Activated naive CD4-positive, alpha-beta T cell treated with anti-CD3 and anti-CD28 coated beads, Interleukin-2, amount 10 ng/mL, durations not matched to agents 7 days and 5 days (primary cell): ENCODE measurements at places on chromosomes 2 and 18.
A peak's percentile ranks its signal among the peaks of the same experiment; 100 is the strongest.

DNA sequence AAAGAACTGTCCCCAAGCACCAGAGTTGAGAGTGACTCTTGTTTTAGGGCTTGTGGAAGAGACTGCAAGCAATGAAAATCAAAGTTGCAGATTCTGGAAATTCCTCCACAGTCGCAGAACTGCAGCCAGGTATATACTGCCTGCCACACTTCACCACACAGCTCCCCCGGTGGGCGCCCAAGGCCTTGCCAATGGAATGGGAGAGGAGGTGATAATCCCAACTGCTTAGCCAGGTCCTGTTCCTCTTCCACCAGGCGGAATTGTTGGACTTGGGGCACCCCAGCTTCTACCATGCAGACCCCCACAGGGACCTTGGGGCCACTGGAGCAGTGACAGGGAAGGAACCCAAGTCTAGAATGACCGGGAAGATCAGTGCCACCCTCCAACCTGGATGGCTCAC is 4.8 kb upstream of the PDIA6 start:
- DNase-seq = no peak

DNA sequence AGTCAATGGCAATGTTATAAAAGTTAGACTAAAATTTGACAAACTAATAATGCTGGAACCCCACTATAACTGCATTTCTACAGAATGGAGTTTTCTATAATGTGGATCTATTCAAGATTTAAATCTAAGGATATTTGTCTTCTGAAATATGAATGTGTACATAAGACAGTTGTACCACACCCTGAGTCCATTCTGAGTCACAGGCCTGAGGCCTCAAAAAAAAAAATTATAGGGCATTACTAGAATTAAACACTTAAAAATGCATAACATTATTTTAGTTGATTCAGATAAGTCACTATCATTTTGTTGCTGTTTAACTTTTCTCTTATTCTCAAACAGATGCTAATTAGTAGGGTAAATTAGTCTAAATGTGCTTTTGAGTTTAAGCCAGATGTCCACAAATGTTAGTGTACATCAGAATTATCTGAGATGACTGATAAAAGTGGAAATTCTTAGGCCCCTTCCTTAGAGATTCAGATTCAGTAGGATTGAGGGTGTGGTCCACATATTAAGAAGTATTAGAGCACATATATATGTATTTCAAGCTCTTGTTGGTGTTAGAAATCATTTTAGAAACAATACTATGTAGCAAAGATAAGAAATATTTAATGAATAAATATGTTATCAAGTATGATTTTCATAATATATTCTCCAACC is 42.4 kb upstream of the COL5A2 start:
- no peak for DNase-seq

DNA sequence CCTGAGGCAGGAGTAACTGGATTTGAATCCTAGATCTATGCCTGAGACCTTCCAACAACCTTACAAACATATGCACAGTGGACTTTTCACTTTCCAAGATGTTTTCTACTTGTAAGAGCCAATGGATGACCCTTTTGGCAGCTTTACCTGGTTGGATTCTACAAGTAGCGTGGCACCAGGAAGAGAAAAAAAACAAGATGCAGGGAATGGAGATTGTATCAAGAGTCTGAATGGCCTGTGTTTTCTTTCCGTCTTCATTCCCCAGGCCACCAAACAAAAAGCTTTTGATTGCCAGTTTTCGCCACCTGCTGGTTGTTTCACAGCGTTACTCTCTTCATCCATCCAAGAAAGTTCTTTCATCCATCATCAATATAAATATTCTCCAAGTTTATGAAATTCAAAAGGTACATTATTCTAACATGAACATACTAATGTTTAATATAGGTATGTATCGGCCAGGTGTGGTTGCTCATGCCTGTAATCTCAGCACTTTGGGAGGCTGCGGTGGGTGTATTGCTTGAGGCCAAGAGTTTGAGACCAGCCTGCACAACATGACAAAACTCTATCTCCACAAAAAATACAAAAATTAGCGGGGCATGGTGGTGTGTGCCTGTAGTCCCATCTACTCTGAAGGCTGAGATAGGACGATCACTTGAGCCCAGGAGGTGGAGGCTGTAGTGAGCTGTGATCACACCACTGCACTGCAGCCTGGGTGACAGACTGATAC is 3.5 kb upstream of the BCL2 start:
- DNase-seq = peak; percentile 70

DNA sequence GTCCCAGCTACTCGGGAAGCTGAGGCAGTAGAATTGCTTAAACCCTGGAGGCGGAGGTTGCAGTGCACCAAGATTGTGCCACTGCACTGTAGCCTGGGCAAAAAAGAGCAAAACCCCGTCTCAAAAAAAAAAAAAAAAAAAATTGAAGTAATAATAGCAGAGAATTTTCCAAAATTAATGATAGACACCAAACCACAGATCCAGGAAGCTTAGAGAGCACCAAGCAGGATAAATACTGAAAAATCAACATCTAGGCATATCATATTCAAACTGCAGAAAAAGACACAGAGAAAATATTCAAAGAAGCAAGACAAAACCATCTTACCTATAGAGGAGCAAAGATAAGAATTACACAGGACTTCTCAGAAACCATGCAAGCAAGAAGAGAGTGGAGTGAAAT is 33.5 kb downstream of the BUB1 start:
- no peak for DNase-seq

DNA sequence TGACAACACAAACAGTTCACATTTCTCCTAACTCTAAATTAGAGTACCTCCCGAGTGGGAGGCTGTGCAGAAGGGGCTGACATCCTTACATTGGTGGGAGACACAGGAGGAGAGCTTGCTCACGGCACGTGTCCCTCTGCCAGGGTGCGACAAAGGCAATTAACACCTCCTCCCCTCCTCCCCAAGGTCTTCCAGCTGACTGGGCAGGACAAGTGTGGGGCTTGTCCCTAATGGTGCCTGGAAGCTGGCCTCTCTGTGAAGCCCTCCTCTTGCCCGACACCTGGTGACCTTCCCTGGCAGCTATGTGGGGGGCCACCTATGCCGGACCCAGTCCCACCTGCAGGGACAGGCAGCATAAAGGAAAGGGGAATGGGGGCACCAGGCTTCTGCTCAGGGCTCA is 57.0 kb downstream of the FAM168B start:
- no peak for DNase-seq

DNA sequence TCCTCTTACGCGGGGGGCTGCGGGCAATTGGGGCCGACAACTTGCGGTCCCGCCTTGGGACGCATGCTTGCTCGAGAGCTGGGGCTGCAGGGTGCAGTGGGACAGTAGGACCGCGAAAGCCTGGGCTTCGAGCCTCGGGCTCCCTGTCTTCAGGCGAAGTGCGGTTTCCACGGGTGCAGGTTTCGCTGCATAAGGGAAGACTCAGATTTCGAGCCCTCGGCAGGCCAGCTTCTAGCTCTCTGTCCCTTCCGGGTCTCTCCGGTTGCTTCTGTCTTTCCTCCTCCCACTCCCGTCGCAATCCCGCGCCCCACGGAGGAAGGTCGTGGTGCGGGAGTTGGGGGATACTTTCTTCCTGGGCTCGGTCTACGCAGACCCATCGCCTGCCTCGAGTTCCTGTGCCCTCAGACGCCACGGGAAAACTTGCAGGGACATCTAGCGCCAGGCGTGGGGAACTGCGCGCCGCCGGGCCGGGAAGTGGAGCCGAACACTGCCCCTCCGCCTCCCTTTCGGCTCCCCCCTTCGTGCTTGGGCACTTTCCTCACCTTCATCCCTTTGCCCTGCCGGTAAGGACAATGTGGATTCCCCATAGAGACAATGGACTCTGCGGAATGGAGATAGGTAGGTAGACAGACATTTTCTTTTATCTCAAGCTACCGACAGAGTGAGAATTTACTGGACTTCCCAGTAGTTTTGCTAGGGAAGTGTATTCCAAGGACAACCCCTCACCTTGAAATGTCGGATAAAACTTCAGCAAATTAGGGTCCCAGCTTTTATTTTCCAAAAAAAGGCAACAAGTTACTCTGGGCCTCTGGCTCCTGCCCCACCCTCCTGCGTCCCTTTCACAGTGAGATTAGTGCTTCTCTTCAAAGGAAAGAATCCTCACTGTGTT is 4.2 kb upstream of the HOXD13 start:
- peak; percentile 41 for DNase-seq

DNA sequence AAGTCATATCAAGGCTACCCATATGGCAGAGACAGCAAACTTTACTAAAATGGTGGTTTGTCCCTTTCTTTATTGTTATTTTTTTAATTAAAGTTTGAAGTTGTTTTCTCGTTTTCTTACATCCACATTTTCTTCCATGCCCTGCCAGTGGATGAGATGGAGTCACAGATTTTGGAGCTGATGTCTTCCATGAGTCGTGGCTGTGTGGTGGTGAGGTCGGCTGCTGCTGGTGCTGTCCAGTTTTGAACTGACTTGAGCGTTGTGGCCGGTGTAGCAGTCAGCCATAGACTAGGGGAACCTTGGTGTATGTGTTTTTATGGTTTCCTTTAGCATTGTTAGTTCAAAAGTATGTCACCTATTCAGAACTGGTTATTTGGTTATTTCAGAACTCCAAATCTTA is 182.8 kb downstream of the SH3RF3 start:
- DNase-seq = no peak

GRCh38 chr2:187002242-187002641 is 153.3 kb upstream of the ZSWIM2 start:
- DNase-seq = no peak

DNA sequence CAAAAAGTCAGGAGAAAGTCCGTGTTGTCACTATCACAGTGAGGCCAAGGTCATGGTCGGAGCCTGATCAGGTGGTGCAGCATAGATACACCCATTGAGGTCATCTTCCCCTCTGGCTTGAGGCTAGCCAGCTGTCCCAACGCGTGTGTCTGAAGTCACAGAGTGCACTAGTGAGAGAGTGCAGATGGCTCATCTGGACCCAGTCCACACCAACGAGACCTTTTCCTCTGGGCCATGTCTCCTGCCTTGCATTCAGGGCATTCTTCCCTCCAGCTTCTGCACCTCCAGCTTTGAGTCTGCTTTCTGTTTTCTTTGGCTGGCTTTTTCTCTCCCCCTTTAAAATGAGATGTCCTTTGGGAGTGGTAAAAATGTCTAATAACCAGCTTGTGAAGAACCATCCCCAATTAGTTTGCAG is 146.9 kb downstream of the TDRD15 start:
- DNase-seq = no peak

DNA sequence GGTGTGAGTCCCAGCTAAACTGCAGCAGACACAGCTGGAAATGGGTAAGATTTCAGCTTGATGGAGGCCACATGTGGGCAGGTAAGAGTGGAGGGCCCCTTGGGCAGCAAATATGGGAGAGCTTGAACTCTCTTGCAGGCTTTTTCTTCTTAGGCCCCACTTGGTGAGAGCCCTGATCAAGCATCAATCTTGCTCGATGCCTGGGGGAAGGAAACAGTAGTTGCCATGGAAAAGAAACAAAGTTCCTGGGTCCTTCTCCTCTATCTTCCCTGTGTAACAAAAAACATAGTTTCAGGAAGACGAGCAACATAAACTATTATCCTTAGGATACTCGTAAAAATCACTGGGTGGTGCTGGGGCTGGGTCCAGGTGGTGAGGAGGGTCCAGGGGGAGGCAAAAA is 42.9 kb downstream of the KIAA1328 start:
- no peak for DNase-seq

- DNase-seq = peak; percentile 62
Observed at GRCh38 chr2:96320728-96321622, 4.1 kb upstream of the ITPRIPL1 start.

DNA sequence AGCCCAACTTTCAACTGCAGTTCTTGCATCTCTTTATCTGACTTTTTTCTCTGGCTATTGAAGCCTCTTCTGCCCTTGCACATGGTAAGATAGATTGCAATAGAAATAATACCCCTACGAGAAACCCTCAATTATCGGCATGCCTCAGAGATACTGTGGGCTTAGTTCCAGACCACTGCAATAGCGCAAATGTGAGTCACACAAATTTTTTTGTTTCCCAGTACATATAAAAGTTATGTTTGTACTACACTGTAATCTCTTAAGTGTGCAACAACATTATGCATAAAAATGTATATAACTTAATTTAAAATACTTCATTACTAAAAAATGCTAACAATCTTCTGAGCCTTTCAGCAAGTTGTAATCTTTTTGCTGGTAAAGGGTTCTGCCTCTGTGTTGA is 124.7 kb downstream of the PDE1A start:
- DNase-seq = no peak

DNA sequence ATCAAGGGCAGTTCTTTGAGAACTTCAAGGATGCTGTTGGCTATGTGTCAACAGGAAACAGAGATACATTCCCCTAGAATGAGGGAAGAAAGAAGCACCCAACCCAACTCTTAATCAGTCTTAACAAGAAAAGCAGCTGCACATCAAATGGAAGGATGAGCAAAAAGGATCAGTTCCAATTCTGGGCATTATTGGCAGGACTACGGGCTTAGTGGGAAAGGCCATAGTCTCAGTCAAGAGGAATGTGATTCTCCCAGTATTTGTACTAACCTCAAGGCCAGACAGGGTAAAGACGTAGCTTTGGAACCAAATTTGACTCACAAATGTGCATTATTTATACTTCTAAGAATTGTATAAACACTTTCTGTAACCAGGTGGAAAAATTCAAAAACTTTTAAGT is 18.2 kb downstream of the BMP10 start:
- DNase-seq = no peak
